ENCODE measurements at places on chromosomes 5 and 9. TPM values are rescaled to one million over a fixed set of nuclear protein-coding genes. Genes with fewer than 3 reads are reported as not detected.

Gene SNCAIP
- total RNA-seq = 0.12 TPM

Gene PALM2AKAP2
- total RNA-seq = 1.4 TPM

Gene RGMB
- 24.9 TPM for total RNA-seq

Gene KIAA1191
- total RNA-seq = 87.9 TPM

Gene GDF9
- not detected for total RNA-seq

Gene FBP1
- total RNA-seq = not detected

Gene SARDH
- total RNA-seq = 0.07 TPM

Gene CCDC183
- total RNA-seq = 1.8 TPM

Gene DEPDC1B
- 39.4 TPM for total RNA-seq

Gene MYOT
- not detected for total RNA-seq

Gene PLCXD3
- total RNA-seq = not detected

Gene PELO
- 26.2 TPM for total RNA-seq

Measured in NCI-H460 (cell line).